CD4-positive, alpha-beta T cell treated with Interleukin-2 at 100 ng/mL for 4 hours (primary cell): ENCODE measurements at places on chromosomes 6 and 20.
A peak's percentile ranks its signal among the peaks of the same experiment; 100 is the strongest.

GRCh38 chr6:36757206-36757605, 59.6 kb downstream of the RAB44 start:
- peak; percentile 70 for DNase-seq

DNA sequence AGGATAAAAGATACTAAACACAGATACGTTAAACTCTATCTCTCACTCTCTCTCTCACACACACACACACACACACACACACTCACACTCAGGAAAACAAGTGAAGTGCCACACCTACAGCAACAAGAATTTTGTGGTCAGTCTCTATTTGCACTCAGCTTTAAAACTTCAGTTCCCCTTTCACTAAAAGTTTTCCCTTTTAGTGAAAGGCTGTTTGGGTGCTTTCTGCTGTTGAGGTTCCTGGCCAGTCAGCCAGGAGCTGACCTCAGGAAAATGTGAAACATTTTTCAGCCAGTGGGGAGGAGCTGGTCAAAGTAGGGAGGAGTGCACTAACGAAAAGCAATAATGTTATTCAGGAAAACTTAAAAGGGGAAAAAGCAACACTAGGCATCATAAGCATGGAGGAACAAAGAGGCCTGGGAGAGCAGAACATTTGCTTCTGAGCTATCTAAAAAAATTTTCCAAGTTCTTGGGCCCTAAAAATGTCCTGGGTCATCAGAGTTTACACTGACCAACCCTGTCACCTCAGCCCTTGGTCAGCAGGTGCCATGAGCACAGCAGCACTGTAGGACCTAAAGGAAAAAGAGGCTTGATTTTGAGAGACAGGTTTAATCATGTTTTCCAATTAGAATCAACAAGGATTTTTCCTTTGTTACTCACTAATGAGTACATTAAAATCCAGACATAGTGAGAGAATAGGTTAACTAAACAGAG, 30.7 kb upstream of the NT5E start:
- DNase-seq = no peak

DNA sequence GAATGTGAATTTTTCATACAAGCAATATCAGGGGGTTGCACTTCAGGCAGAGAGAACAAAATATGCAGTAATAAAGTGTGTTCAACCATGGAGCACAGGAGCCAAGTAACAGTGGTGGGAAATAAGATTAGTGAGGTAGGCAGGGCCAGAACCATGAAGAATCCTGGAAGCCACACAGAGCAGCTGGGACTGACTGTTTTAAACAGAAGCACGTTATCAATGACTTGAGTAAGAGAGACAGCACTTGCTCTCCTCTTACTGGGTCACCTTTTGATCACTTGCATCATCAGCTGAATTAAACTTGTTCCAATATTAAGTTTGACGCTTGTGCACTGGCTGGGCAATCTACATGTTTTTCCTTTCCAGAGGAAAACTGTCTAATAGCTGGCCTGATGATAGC, 238.5 kb downstream of the TBX18 start:
- DNase-seq = no peak

- no peak for DNase-seq
Observed at GRCh38 chr20:61347443-61347842, 95.4 kb downstream of the CDH4 start.

- no peak for DNase-seq
Observed at GRCh38 chr6:121236984-121237383, 97.3 kb downstream of the TBC1D32 start.

DNA sequence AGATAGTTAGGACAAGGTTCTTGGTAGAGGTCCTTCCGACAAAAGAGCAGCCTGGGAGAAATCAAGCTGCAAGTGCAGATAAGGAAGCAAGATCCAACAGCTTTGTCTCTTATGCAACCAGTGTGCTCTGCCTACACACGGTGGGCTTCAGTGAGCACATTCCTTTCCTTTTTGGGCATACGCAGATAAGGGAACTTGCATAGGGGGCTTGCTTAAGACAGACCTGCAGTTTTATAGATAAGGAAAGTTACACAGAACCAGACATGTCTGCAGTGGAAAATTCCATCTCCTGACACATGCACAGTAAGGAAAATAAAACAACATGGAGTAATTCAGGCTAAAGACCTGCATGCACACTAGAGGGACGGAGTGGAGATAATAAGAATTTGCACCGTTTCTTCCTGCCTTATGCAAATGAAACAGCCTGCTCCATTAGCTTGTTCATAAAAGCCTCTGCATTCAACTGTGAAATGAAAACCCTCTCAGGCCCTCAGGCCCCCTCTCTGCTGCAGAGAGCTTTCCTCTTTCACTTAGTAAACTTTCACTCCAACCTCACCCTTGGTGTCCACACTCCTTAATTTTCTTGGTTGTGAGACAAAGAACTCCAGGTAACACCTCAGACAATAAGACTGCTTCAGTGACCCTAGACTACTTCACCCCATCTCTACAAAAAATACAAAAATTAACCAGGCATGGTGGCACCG, 97.5 kb upstream of the MYLIP start:
- DNase-seq = no peak

DNA sequence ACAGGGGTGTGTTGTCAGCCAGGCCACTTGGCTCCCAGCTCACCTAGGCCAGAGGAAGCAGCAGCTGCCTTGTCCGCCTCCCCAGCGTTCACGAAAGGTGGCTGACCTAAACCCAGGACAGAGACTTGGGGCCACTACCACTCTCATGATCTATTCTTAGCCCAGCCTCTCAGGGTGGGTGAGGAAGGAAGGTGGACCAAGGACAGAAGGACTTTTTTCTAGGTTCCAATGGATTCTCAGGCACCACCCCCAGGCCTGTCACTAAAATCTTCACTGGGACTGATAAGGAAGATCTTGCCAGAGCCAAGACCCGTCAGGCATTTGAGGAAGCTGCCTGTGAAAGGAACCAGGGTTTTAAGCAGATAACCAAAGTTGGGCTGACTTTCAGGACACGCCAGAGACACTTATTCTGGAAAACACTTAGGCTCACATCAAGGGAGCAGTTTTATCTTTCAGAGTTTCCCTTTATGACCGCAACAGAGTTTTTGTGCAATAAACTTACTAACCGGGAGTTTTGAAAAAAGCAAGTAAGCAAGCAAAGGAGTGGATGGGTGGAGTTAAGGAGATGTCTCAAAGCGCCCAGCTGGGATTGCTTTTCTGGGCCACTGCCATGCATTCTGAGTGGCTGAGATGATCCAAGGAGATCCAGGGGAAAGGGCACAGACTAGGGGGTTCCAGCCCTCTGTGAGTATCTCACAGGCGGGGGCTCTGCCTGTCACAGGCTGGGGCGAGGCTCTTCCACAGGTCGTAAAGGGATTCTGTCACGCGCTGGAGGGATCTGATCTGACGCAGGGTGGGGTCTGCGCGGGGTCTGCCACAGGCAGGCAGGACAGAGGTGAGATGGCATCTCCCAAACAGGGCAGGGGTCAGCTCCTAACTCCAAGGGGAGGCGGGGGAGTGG, 989 bp downstream of the FITM2 start:
- DNase-seq = peak; percentile 3

DNA sequence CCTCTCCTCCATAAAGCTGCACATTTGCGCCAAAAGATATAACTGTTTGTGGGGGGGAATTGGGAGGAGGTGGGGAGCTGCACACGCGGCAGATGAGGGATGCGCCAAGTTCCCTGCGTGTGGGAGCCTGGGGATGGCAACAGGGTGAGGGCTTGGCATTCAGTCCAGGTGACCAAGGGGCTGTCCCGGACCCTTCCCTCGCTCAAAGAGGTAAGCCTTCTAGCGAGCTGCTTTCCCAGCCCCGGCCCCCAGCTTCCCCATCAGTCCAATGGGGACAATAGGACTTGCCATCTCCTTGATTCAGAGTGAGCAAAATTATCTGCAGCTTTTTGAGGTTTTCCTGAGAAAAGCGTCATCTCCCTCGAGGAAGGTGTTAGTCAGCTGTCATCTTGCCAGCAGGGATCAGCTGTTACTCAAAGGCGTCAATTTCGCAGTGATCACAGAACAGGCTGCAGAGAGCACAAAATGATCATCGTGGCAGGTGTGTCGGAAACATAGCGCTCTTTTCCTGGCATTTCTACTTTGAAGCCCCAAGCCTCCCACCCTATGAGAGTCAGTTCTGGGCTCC, 21.3 kb downstream of the ZNF831 start:
- DNase-seq = no peak

DNA sequence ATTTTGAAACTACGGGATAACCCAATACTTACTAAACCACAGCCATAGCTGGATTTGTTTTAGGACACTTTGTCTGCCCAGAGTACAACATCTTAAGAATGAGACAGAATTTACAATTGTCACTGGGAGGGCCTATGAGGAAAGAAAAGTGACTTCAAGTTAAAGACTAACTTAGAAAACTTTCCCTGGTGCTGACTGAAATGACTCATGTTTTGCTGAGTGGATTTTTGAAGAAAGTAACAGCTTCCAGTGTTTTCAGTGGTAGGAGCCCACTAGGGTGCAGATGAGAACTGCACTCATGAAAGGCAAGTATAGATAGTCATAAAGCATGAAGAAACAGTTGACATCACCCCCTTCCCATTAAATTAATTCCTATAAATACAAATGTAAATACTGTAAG, 988.2 kb upstream of the MAP3K7 start:
- no peak for DNase-seq

- no peak for DNase-seq
Observed at GRCh38 chr20:50267041-50267865, 76.6 kb downstream of the CEBPB start.

- DNase-seq = no peak
Observed at GRCh38 chr20:53052380-53052779, 80.2 kb downstream of the TSHZ2 start.

DNA sequence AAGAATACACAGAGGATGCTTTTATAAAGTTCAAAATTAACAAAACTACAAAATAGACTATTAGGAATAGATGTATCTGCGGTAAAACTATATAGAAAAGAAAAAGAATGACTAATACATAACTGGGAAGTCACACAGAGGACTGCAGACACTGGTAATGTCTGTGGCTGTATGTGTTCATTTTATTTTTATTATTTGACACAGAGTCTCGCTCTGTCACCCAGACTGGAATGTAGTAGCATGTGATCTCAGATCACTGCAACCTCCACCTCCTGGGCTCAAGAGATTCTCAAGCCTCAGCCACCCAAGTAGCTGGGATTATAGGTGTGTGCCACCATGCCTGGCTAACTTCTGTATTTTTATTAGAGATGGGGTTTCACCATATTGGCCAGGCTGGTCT, 38.9 kb downstream of the ESF1 start:
- no peak for DNase-seq

GRCh38 chr20:62907384-62908317, 18.7 kb downstream of the DIDO1 start:
- DNase-seq = peak; percentile 34

DNA sequence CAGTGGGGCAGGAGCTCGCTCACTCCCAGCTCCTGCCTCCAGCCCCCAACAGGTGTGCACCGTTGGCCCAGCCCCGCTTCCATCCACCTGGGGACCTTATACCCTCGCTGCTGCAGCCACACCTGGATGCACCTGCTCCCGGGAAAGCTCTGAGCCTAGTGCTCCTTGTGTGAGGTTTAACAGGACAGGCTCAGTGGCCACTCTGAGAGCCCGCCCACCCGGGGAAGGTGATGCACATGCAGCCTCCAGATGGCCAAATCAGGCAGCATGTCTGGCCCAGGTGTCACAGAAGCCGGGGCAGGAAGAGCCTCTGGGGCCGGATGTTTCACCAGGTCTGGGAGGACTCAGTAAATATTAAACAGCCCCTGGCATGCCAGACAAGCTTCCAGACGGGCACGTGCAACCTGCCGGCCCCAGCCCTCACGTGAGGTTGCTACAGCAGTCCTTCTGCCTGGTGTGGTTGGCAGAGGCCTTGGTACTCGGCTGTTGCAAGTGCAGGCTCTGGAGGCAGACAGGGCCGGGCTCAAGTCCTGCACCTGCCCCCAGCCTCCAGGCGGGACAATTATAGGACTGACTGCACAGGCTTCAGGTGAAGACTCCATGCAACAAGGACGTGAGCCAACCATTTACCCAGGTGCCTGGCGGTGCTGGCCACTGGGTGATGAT, 66.9 kb downstream of the RIPOR3 start:
- no peak for DNase-seq

DNA sequence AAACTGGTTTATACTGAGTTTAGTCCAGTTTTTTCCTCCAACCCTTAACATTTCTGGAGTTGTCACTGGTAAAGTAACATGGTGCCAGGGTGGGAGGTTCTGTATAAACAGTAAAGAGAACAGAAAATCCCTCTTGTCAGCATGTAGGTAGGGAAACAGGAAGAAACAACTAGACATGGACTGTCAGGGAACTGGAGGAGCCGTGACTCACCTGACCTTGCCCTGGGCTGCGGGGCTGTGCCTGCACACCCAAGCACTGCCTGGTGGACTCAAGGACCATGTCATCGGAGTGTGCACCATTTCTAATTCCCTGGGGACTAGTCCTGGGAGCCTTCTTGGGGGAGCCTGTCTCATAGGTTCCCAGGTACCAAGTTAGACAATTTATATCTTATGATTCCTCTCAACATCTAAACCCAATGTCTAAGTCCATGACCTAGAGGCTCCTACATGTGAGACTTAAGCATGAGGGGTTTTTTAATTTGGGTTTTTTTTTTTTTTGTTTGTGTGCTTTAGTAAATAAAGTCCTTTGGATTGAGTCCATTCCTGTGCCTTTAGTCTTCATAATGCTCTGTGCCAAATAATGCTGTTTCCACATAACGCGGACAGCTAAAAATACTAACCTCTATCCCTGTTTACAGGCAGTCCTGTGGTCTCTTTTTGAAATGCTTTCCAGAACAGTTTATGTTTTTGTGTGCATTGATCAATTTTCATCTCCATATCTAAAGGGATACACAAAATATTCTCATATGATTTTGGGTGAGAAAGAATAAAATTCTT, 136.9 kb upstream of the SUPT3H start:
- DNase-seq = no peak

DNA sequence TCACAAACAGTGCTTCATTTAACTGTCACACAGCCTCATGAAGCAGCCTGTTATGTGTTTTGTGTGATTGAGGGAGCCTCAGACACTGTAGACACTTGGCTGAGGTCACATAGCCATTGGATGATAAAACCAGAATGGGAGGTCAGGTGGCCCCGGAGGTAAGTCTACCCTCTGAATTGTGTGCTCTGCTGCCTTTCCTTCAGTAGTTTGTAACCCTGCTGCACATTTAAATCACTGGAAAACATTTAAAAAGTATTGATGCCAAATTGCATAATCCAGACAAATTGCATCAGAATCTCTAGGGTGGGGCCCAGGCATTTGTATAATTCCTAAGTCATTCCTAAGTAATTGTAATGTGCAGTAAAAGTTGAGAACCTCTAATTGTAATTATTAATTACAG, 85.2 kb upstream of the ECI2 start:
- DNase-seq = no peak

GRCh38 chr6:73062130-73062529, 163.2 kb downstream of the KHDC1L start:
- DNase-seq = no peak
